Pancreas (tissue), 10 donors: ENCODE measurements at places on chromosomes 12 and 14.
A peak's percentile ranks its signal among the peaks of the same experiment; 100 is the strongest.

- DNase-seq: no peak
Measured at GRCh38 chr14:85695300-85695699, 165.4 kb downstream of the FLRT2 start.

DNA sequence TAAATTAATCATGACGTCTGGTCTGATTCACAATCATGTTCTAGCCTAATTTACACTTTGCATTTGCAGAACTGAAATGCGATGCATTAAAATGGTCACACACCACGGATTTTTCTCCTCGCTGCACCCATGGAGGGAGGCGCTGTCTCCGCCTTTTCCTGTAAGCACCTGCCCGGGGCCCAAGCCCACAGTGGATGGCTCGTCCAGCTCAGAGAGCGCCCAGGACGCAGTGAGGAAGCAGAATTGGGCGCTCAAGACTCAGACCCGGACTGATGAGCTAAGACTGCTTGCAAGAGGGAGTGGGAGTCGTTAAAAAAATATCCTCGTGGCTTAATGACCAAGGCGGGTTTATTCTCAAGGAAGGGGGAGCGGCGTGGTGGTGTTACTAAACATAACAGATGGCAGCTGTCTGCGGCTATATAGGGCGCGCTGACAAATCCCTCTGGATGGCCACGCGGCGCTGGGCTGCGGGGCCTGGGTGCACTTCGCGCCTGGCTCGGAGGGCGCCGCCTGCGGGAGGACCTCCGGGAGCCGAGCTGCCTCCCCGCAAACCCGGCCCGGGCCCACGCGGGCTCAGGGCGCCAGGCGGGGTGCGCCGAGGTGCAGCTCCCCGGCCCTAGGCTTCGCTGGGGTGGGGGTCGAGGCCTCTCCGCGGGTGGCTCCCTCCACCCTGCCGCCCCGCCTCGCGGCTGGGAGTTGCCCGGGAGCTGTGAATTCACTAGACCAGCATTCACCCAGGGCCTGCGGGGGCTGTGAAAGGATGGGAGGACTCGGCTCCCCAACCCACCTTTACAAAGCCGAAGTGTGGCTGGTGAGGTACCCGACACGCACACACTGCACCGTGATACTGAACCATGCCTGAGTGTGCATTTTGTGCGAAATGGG is 78.7 kb downstream of the PPM1A start:
- DNase-seq: peak; percentile 69

GRCh38 chr14:101948666-101949216 is 15.6 kb upstream of the DYNC1H1 start:
- peak; percentile 27 for DNase-seq

DNA sequence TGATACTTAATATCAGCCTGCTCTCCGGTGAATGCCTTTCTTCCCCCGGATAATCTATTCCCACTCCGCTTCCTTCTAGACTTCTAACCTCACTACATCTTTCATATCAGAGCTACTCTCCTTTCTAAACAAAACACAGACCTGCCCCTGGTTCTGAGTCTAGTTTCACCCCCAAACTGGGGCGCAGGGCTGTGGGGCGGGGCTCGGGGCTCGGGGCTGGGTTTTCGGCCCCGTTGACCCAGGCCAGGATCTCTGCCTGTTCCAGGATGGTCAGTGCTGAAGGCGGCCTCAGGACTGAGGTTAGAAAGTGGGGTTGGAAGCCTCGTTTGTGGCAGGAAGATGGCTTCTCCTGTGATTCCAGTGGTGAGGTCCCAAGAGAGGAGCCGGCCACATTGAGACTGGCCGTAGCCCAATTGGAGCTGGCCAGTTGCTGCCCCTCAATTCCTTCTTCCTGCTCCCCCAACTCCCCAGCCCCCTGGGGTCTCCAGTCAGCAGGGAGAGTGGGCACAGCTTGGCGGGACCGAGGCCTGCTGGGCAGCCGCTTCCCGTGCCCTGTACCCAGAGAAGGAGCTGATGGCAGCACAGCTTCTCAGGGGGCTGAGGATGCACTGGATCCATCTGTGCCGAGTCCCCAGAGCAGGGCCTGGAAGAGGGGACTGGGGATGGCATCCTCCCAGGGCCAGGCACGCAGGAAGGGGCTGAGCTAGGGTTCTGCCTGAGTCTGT is 52.9 kb downstream of the LRCOL1 start:
- no peak for DNase-seq

GRCh38 chr14:76348898-76349297 is 27.0 kb upstream of the ESRRB start:
- no peak for DNase-seq
